ENCODE measurements at places on chromosomes 7 and 10.

DNA sequence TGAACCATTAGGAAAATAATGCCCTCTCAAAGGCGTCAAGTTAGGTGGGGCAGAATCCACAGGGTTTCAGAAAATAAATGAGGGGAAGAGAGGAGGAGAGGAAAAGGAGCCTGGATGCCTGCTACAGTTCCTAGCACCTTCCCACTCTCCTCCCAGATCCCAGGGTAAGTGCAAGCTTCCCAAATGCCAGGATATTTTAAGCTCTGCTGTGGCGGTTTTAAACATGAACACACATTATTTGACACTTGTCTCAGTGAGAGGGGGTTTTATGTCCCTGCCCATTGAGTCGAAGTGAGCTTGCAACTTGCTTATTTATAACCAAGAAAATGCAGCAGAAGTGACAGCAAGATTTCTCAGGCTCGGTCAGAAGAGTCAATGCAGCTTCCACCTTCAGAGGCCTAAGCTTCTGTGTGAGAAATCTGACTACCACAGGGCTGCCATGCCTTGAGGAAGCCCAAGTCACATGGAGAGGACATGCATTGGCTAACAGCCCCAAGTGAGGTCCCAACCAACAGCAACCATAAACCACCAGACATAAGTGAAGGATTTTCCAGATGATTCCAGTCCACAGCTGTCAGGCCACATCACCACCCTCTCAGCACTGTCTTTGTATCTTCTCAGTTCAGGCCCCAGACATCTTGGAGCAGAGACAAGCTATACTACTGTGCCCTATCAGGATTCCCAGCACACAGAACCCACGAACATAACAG lies 17.9 kb upstream of the BMPER start:
- DNase-seq = no peak

DNA sequence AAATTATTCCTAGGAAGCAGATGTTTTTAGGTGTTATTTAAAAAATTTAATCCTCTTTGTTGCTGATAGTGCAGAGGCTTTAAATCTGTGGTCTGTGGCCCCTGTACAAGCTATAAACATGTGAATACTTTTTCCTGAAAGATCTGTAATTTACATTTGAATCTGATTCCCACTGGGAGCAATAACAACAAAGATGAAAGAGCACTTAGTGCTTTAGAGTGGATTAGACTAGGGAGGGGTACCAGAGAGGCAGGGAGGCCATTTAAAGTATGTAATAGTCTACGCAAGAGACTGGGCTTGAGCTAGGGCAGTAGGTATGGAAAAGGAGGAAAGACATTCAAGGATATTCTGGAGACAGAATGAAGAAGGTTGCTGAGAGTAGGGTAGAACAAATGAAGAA lies 19.1 kb downstream of the BTRC start:
- no peak for DNase-seq

DNA sequence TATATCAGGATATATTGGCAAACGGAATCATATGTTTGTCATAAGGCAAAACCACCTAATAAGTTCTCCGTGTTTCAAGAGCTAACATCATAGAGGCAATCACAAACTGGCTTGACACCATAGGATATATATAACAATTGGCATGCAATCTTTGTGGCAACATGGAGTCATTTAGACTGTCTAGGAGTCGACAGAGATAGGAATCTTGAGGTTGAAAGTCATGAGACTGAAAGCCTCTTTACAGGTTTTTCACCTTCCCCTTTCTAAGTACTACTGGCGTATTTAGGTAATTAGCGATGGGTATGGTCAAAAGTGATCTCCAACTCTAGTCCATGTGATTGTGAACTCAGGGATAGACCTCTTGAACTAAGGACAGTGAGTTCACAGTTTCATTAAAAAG lies 63.7 kb downstream of the THSD7A start:
- no peak for DNase-seq

GRCh38 chr10:77510695-77511094 lies 126.9 kb downstream of the KCNMA1 start:
- DNase-seq = no peak

- peak; percentile 37 for DNase-seq
These were observed 104.0 kb downstream of the SLIT1 start for GRCh38 chr10:97081621-97082235.

DNA sequence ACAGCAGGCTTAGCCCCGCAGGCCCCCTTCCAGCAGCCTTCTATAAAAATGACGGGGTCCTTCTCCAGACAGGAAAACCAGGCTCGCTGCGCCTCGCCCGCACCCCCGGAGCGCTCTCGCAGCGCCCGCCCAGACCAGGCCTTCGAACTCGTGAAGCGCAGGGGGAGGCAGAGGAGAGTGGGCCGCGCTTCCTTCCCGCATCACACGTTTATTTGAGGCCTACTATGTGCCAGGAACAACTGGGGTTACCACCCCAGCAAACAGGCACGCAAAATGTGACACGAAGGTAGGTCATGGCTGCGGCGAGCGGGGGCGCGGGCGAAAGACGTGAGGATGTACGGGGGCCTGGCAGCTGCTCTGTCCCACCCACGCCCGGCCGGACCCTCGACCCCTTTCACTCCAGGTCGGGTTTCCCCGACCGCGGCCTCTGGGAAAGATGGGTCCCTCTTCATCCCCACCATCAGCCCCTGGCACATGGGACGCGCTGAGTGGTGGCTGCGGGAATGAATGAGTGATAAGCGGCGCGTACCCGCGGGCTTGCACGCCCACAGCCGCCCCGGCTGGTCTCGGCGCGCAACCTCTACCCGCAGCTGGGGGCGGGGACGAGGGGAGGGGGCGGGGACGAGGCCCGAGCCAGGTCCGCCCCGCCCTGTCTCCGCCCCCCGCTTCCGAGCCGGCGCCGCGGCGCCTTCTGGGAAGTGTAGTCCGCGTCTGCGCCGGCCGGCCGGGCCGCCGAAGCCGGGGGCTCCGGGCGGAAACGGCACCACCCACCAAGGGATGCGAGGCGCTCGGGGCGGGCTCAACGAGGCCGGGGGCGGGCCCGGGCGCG lies 59.1 kb downstream of the ZNF467 start:
- peak; percentile 88 for DNase-seq

GRCh38 chr10:110764378-110764777 lies 107.3 kb upstream of the PDCD4 start:
- no peak for DNase-seq

- no peak for DNase-seq
These were observed 33.0 kb downstream of the UCMA start for GRCh38 chr10:13201132-13201531.

- no peak for DNase-seq
These were observed 290.1 kb upstream of the ZNF32 start for GRCh38 chr10:43938810-43939209.

DNA sequence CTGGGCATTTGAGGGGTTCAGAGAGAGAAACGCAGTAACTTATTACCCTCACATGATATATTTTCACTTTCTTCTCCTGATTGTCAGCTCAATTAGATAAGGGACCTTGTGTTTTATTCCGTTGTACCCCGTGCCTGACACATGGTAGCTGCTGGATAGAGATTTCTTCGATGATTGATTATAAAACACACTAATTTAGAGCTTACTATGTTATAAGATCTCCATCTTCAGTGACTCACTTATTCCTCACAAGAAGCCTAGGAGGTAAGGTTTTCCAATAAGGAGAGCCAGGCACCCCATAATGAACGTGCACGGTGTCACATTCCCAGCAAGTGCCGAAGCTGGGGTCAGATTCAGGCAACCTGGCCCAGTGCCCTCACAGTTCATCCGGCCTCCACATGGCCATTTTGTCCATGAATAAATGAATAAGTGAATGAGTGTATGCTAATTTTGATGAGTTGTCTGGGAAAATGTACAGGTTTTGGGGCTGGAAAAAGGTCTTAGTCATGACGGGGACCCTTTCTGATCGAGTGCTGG lies 138.1 kb upstream of the CDCA7L start:
- no peak for DNase-seq

- no peak for DNase-seq
These were observed 74.6 kb downstream of the PDGFA start for GRCh38 chr7:445020-445419.

- DNase-seq = no peak
These were observed 26.9 kb downstream of the CAV1 start for GRCh38 chr7:116551692-116552091.

GRCh38 chr7:123580406-123581161 lies 21.0 kb upstream of the ASB15 start:
- DNase-seq = no peak

GRCh38 chr7:1587738-1588137 lies 17.9 kb upstream of the PSMG3 start:
- DNase-seq = no peak

GRCh38 chr10:101485207-101485606 lies 102.8 kb downstream of the POLL start:
- DNase-seq = no peak

GRCh38 chr10:90775351-90776028 lies 82.3 kb downstream of the HTR7 start:
- DNase-seq = no peak

- DNase-seq = no peak
These were observed 360.0 kb upstream of the IGFBP3 start for GRCh38 chr7:46281071-46281470.

DNA sequence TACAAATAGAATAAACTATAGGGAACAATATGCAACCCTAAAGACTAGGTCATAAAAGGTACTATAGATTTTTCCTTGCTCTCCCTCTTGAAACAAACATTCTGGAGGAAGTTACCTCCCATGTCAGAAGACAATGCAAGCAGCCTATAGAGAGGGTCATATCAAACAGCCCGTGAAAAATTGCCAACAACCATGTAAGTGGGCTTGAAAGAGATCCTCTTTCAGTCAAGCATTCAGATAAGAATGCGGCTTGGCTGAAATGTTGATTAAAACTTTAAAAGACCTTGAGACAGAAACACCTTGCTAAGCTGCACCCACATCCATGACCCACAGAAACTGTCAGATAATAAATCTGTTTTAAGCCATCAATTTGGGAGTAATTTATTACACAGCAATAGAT lies 526.6 kb upstream of the GHITM start:
- no peak for DNase-seq

GRCh38 chr10:124132876-124133275 lies 39.5 kb upstream of the CHST15 start:
- DNase-seq = no peak

GRCh38 chr7:130595986-130596385 lies 72.6 kb downstream of the COPG2 start:
- no peak for DNase-seq

- DNase-seq = no peak
These were observed 35.9 kb downstream of the CCDC3 start for GRCh38 chr10:12965571-12965970.

DNA sequence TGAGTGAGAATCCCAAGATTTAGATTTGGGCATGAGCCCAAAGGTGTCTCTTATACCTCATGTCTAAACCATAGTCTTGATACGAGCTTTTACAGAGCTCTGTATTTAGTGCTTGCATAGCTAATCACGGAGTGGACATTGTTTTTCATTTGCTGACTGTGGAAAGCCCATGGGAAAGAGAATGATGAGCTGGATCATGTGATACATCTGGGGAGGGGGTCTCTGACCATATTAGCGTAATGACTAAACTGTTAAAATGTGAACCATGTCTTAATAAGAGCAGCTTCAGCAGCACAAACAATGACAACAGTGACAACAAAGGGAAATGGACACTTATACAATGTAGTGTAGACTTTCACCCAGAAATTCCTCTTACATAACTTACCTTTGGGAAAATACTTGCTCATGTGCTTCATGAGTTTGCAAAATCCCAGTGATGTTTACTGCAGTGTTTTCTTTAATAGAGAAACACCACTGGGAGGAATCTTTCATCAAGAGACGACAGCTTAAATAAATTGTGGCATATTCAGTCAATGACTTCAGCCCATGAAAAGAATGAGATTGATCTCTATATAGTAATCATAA lies 44.0 kb upstream of the ITGB1 start:
- DNase-seq = no peak

GRCh38 chr7:109986701-109987100 lies 1104.2 kb upstream of the LRRN3 start:
- DNase-seq = no peak

- DNase-seq = no peak
These were observed 179.9 kb downstream of the NRP1 start for GRCh38 chr10:33154590-33154989.

DNA sequence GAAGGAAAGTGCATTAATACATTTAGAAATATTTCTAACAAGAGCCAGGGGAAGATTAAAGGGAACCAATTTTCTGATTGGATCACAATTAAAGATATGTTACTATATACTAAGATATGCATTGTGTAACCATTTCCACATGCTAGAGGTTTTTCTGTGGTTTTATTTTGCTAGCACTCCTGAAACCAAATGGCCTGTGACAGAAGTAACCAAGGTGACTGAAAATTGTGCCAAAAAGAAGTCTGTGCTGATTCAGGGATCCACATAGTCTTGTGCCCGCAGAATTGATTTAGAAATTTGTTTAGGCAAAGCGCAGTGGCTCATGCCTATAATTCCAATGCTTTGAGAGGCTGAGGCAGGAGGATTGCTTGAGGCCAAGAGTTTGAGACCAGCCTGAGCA lies 1.8 kb downstream of the CC2D2B start:
- no peak for DNase-seq

DNA sequence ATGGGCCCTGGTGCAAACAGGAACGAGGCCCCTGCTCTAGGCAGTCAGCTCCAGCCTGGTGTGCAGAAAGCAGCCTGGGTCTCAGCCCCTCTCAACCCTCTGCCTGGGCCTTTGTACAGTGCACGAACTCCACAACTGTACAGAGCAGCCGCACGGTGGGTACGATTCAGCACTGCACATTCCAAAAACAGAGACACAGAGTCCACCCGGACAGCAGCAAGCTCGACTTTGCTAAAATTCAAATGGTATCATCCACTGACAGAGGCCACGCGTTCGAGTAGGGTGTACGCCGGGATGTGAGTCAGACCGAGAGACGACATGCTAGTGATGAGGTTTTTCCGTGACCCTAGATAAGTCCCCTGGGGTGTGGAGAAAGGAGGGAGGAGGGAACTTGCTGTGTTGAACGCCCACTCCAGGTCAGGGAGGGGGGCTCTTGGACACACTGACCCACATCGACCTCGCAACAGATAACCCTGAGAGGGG lies 65.6 kb upstream of the PDGFA start:
- no peak for DNase-seq

DNA sequence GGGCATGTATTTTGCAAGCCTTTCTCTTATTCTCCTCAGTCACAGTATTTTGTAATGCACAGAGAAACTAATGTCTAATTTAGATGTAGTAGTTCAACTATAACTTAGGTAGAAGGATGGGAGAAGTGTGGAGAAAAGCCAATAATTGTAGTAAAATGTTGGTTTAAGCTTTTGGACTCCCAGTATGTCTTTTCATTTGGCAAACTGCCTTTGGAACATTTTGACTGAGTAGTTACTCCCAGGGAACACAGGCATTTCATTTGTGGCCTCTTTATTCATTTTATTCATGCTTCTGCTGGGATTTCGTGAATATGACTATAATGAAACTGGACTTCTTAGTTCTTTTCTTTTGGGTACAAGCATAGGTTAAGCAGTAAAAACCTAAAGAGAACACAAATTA lies 79.0 kb downstream of the EXOC4 start:
- no peak for DNase-seq

All from activated CD8-positive, alpha-beta memory T cell treated with anti-CD3 and anti-CD28 coated beads for 48 hours (primary cell).